ENCODE measurements at places on chromosomes 12 and 14.

DNA sequence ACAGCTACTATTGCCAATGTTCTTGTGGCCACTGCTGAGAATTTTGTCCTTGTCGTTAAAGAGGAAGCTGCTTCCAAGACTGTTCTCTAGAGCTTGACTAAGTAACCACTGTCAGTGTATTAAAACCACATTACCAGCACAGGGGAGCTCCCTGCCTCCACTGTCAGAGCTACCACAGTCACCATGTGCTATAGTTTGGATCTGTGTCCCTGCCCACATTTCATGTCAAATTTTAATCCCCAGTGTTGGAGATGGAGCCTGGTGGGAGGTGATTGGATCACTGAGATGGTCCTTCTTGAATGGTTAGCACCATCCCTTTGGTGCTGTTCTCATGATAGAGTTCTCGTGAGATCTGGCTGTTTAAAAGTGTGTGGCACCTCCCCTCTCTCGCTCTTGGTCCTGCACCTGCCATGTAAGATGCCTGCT, 23.2 kb upstream of the RAP1B start:
- peak; percentile 66 for DNase-seq

DNA sequence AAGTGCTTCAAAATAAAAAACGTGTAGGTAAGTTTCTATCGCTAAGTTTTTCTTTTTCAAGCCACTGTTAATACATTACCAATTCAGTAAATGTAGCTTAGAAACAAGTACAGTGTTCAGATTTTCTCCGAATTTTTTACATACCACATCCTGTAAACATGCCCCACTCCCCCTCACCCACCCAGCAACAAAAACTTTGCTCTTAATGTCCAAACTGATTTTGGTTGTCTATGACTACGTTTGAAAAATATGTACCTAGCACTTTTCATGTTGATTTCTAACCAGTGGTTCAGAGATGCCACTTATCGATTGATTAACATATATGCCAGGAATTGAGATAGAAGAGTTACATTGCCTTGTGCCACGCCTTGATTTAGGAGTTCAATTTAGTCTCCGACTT, 663 bp upstream of the LIN7A start:
- no peak for DNase-seq

- DNase-seq: no peak
Observed at GRCh38 chr12:9118158-9118557, 2.4 kb upstream of the A2M start.

DNA sequence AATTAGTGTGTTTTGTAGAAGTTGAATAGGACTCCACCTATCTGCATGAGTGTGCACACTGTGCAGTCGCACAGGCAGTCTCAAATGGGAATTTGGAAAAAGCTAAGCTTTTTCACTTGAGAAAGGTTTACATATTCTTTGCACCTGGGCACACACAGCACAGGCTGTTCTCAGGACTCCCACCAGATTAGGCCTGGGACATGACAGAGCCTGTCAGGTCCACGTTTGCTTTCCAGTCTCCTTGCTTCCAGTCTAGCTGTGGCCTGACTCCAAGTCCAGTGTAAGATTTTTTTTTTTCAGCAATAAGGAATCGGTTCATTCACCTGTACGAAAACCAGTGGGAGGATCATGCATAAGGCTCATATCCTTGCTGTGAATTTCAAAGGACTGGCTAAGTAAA, 181.3 kb downstream of the ZFP36L1 start:
- DNase-seq: no peak

DNA sequence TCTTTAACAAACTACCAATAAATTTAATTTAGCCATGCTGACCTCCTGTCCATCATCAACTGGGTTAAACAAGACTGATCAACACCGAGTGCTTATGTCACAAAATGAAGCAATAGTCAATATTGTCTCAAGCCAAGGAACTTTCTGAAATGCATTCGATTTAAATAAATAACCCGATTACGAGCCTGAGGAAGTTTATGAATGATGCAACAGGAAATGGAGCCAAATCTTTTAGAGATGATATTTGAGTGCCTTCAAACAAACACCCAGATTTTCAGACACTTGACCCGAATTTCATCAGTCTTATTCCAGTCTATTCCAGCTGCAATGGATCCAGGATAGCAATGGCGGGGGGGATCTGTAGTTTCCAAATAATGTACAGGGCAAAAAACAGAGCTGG, 27.9 kb downstream of the FAR2 start:
- DNase-seq: no peak

DNA sequence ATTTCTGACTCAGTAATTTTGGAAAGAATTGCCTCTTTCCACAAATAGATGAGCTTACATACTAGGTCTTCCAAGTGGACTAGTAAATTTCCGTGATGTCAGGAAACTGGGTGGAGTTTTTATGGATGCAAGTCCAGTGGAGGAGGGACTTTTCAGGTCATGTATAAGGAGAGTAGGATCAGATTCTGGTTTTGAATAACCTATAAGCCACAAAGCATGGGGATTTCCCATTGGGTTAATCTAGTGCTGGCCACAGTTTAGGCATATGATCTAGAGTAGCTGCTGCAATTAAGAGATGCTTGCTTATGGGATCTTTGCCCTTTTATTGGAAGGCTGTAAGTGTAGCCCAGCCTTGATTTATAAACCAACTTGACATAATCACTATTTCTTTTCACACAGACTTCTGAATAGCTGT, 33.8 kb downstream of the STK38L start:
- no peak for DNase-seq

DNA sequence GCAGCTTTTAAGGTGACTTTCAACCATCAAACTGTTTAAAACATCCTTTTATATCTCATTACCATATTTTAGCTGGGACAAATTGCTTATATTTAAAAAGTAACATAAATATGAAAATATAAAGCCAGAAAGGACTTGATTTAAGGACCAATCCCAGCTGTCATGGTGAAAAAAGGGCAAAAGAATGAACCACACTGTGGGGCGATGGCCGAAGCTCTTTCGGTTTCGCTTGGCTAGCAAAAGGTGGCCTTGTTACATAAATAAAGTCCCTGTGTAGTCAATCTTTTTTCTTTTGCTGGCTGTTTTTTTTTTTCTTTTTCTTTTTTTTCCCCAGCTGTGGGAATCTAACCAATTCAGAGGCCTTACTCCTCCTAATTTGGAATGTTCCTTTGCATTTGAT, 50.9 kb downstream of the FBXO33 start:
- no peak for DNase-seq

- DNase-seq: peak; percentile 26
Observed at GRCh38 chr12:104049903-104050356, at the start of gene GLT8D2. Gene GLT8D2, minus strand, starts transcription at chr12:104050187. Its CDS starts 30,539 bp downstream, at chr12:104019648.

DNA sequence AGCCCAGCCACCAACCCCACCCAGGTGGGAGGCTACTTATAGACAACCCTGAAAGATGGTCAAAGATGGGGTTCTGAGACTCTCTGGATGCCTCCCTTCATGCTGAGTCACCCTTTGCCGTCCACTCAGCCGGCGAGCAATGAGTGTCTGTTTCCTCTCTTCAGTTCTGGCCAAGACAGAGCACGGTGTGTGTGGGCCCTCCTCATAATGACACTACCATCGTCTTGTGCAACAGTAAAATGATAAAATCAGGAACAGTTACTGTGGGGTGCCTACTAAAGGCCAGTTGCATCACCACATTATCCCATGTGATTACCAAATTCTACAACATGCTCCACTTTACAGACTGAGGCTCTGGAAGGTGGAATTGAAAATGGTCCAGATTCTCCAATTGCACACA, 7.0 kb upstream of the BDKRB1 start:
- DNase-seq: no peak

GRCh38 chr14:51260225-51260624, 20.2 kb downstream of the TMX1 start:
- DNase-seq: no peak

DNA sequence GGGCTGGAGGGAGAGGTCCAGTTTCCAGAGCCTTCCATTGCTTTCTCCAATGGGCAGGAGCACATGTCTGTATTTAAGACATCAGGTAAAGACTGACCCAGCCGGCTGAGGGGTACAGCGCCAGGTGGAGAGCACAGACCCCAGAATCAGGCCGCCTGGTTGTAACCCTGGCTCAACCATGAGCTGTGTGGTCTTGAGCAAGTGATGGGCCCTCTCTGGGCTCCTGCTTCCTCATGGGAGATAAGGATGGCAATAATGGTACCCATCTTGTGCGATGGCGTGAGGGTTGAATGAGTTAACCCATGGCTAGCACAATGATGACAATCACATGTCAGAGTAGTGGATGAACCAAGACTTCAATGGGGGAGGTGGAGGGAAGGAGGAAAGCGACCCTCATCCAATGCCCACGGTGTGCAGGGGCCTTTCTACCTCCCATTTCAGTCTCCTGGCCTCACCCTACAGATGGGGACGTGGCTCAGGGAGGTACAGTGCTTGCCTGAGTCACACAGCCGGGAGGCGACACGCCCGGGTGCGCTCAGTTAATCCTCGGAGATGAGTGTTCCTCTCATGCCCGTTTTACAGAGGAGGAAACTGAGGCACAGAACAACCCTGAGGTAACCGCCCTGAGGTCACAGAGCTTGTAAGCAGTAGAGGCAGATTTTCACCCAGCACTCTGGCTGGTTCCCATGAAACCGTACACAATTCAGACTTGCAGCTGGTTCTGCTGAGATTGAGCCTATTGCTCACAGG, 163.9 kb downstream of the RBM19 start:
- no peak for DNase-seq

DNA sequence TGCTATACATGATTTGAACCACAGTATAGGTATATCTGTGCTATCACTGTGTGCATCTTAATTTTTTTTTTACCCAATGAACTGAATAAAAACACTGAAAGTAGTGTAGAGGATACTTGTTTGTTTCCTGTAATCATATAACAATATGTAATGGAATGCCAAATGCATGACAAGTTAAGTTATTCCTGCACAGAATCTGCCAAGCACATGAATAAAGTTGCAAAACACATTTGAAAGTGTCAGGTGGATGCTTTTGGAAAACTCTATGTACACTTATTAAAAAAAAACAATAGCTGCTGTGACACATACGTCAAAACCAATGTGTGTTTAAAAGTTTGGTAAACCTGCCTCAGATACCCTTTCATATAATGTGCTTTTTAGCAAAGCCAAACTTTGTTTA, 1638.1 kb upstream of the SEL1L start:
- no peak for DNase-seq

- DNase-seq: no peak
Observed at GRCh38 chr14:69171569-69171968, 18.6 kb upstream of the DCAF5 start.

DNA sequence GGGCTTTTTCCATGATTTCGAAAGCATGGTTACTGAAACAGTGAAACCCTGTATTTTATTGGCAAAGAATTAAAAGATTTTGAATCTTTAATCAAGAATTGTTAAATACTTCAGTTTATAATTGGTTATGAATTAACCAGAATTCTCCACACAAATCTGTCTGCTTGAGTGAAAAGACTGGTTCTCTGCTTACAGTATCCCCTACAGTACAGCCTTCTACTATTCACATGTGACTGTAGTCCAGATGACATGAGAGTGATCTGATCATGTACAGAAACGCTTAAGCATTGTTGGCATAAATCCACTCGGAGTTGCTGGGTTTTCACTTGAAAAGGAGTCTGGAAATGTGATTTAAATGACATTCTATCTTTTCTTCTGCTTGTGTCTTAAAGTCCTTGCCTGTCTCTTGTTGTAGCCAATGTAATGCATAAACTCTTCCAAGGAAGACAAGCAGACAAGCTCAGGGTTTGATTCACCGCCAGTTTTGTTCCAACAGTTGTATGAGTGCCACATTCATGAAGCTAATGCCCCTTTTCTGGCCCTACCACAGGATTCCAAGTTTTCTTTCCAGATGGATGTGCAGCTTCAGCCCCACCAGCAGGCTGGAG, 222.0 kb upstream of the LRIG3 start:
- no peak for DNase-seq

DNA sequence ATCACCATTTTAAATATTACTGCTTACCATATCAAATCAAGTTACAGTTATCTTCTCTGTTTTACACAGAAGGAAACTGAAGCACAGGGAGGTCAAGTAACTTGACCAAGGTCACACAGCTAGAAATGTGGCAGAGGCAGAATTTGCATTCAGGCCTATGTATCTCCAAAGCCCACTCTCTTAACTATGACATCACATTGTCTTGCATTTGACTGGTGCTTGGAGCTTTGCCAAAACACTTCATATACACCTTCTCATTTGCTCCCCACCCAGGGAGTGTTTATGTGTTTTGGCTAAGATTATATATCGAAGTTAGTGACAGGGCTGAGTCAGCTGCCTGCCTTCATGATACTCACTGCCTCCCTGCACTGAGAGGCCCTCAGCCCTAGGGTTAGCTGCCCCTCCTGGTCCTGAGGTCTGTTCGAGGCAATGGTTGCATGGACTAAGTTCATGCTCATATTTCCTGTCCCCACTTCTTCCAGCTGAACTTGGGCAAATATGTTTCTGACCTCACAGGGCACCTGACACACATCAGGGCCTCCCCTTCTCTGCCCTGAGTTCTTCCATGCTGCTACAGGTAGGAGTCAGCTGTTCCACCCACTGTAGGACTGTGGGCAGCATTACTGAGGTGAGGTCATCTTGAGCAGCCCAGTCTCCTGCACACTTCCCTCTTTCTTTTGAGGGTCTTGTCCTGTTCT, 1.8 kb downstream of the GALNT6 start:
- no peak for DNase-seq

- DNase-seq: no peak
Observed at GRCh38 chr14:61399365-61399764, 78.0 kb downstream of the PRKCH start.

DNA sequence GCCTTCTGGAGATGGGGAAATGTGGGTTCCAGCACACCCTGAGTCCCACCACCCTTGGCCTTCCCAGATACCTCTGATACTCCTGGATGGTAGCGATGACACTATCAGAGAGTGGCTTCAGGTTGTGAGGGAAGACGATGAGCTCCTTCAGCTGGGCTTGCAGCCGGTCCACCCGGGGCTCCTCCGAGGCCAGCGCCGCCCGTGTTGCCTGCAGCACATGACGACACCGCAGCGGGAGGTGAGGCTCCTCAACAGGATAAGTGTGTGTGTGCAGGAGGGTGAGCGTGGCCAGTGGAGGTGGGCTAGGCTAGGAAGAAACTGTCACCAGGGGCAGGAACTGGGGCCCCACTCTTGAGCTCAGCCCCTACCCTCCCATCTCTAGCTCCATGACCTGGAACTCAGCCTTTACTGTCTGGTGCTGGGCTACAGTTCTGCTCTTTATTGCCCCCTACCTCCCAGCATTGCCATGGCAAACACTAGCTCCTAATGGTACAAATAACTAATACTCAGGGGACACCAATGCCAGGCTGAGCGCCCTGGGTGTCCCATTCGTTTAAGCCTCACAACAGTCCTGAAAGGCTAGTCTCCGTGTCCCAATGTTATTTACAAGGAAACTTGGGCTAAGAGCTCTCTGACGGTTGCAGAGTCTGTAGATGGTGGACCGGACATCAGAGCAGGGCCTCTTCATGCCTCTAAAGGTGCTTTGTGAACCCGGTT, 64.1 kb downstream of the SYNE3 start:
- peak; percentile 33 for DNase-seq

- no peak for DNase-seq
Observed at GRCh38 chr12:114821570-114821969, 137.6 kb upstream of the TBX3 start.

- peak; percentile 18 for DNase-seq
Observed at GRCh38 chr14:92524602-92525185, 11.1 kb downstream of the RIN3 start.

Data from activated naive CD4-positive, alpha-beta T cell treated with anti-CD3 and anti-CD28 coated beads, Interleukin-2, amount 10 ng/mL, durations not matched to agents 7 days and 5 days (primary cell).